Stimulated activated CD4-positive, alpha-beta T cell treated with anti-CD3 and anti-CD28 coated beads, Interleukin-4, amount 100 ng/mL, for 1 hour (primary cell): ENCODE measurements at places on chromosomes 7 and 10.

DNA sequence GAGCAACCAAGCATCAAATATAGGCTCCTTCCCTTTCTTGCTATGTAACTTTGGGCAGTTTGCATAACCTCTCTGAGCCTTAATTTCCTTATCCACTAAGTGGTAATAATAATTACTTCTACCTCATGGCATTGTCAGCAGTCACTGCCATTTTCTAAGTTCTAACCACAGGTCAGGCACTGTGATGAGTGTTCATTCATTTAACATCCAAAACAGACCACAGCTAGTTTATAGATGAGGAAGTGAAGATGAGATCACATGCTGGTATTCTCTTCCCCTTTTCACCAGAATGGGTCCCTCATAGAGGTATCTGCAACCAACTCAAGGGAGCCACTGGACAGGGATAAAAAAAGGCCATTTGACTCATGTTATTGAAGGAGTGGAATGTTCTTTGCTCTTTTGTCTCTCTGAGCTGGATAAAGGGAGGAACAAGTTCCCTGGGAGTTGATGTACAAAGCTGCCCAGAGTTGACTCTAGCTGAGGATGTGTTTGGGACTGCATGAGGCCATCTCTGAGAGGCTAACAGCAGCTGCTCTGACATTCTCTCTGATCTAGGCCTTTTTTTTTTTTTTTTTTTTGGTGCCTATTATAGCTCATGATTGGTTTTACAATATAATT, 65.0 kb downstream of the DNAJC12 start:
- no peak for DNase-seq

GRCh38 chr10:112653215-112653614, 206.2 kb downstream of the VTI1A start:
- no peak for DNase-seq

DNA sequence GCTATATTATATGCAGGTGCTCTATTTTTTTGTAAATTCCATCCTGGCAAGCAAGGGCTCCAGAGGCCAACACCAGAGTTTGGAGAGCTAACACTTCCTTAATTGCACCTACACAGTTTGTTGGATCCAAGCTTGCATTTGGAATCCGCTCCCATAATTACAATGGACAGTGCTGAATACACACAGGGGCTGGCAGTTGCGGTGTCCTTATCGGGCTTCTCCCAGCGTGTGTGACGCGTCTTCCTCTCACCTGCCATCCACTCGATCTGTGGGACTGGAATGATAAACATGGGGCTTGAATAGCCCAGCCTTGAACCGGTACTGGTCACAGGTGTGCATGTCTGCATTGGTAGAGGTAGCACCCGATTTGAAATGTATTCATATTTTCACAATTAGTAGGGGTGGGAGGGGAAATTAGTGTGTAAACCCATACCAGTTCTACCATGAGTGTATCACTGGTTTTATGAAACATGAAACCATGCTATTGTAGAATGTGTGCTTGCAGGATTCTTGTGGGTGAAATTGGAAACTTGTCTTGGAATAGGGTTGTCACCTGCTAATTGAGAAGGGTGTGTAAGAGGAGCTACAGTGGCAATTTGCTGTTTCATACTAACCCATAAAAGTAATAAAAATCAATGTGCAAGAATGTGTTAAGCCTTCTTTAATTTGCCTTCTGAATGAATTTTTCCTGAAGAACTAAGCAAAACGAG, 316.5 kb downstream of the WDR11 start:
- DNase-seq, result no peak

DNA sequence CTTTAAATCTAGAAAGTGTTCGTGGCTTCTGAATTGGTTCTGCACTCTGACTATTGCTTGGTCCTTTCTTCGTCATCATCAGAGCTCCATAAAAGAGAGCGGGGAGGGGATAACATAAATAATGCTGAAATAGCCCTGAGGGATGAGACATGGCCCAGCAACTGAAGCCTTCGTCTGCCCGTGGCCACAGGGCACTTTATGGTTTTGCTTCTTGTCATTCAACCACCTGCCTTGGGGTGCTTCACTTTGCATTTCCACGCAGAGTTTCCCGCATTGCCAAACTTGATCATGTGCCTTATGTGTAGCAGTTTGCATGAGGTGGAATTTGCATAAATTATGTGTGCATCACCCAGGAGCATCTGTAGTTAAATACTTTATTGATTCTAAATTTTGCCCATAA, 15.9 kb downstream of the GSTO2 start:
- no peak for DNase-seq

DNA sequence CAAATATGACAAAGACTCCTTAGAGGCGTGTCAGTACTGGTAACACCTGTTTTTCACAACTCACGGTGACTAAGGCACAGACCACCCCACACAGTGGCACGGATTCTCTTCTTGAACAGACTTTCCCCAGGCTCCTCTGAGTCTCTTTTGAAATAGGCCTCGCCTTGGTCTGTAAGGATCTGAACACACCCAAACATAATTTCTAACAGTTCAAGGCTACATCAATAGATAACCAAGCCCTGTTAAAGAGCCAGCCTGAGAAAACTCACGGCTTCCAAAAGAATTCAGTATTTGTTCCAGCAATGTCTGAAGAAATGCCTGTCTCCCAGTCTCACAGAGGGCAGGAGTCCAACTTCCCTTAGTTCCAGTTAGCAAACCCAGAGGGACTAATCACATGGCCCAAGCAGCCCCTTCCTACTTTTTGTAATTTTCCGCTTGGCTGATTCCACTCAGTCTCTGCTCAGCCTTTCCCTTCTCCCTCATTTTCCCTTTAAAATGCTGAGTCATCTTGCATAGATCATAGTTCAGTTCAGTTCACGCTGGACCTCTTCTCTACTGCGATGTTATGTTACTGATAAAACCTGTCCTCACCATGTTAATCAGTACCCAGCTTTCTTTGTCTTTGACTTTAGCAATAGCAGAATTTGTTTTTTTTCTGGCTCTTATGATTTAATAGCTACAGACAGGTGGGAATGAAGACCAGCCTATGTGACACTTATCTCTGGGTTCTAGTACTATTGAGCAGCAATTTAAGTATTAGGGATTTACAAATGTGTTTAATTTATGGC, 22.6 kb upstream of the AKR1C3 start:
- no peak for DNase-seq

- DNase-seq, result no peak
These were observed 145.0 kb downstream of the C7orf25 start for GRCh38 chr7:42766782-42767423.

GRCh38 chr7:147276783-147277370, 1160.3 kb downstream of the CNTNAP2 start:
- DNase-seq, result no peak

DNA sequence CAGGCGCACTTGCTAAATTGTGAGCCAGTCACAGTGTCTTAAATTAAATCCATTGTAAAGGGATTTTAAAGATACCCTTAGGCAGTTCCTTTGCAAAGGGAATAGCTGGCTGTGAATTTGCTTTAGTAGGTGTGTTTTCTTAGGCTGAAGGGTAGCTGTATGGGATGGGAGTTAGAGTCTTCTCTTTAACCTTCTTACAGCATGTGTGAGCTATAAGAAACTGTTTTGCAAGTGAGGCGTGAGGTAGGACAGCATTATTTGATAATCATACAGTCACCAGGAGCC, 5.2 kb downstream of the EEPD1 start:
- DNase-seq, result no peak
